ENCODE measurements at places on chromosomes 16 and 17.

GRCh38 chr17:61510991-61511390 lies 58.8 kb downstream of the TBX4 start:
- no peak for DNase-seq

GRCh38 chr16:76946879-76947278 lies 244.1 kb upstream of the MON1B start:
- no peak for DNase-seq

DNA sequence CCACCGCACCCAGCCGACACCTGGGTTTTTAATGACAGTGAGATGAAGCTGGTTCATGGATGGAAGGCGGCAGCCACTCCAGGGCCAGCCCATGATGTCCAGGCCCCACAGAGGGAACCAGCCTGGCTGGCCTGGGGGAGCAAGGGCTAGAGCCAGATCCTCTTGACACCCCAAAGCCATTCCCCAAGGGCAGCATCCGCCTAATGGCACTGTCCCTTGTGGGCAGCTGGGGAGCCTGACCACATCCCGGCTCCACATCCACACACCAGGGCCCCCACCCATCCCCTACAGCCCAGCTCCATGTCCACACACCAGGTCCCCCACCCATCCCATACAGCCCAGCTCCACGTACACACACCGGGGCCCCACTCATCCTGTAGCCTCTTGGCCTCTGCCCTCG lies 53.3 kb upstream of the ACSF3 start:
- no peak for DNase-seq

GRCh38 chr16:87058728-87059250 lies 258.4 kb downstream of the C16orf95 start:
- no peak for DNase-seq

DNA sequence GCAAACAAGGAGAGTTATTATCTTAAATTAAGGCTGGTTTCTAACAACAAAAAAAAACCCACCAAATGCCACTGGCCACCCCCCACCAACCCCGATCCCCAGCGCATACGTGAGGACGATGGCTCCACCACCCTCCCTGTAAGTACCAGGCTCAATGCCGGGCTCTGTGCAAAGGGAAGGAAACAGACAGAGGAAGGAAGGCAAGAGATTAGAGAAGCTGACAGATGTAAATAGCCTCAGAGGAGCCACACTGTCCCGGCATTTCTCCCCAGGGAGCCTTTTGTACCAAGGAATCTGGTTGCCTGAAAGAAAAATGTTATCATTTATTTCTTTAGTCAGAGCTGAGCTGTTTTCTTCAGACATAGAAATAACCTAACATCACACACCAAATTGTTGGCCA lies 13.1 kb downstream of the SOST start:
- DNase-seq, result no peak

DNA sequence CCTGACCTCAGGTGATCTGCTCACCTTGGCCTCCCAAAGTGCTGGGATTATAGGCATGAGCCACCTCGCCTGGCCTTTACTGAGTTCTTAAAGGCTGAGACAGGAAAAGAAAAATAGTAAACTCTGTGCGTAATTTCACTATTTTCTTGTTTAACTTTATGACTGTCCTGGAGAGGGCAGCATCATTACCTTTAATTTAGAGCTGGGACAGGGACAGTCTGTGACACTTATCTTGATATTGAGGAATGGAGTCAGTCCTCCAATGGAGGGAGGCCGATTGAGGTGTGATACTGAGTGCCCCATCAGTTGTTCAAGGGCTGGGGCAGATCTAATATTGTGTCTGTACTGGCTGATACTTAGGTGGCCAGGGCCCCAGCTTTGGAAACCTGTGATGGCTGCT lies 21.5 kb upstream of the SPN start:
- no peak for DNase-seq

- no peak for DNase-seq
Measured at GRCh38 chr16:77213542-77214106, 14.4 kb downstream of the SYCE1L start.

- no peak for DNase-seq
Measured at GRCh38 chr16:30903002-30903401, 6.6 kb downstream of the CTF1 start.

- DNase-seq, result peak; percentile 21
Measured at GRCh38 chr17:18315562-18315922, 449 bp downstream of the SMCR8 start.

DNA sequence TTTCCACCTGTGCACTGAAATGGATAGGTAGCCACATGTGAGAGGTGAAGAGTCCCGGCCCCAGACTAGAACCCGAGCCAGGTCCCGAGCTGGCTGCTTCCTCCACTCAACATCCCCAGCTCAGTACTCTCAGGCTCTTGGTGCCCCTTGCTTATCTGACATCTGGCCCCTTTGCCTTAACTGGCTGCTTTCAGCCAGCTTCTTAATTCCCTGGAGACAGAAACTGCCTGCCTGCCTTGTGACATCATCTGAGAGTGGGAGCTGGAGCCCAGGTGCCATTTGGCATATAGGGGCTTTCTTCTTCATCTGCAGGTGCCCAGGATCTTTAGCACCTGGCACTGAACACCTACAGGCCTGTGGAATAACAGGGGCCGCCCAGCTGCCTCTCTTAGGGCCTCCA lies 8.9 kb downstream of the CHAD start:
- DNase-seq, result no peak

GRCh38 chr17:72853440-72854415 lies 238.8 kb downstream of the SLC39A11 start:
- no peak for DNase-seq

GRCh38 chr17:41451154-41451728 lies 10.5 kb upstream of the KRT38 start:
- no peak for DNase-seq

- DNase-seq, result peak; percentile 48
Measured at GRCh38 chr17:59165933-59166342, 10.4 kb downstream of the PRR11 start.

- peak; percentile 75 for DNase-seq
Measured at GRCh38 chr17:5587438-5588032, 3.2 kb upstream of the NLRP1 start.

DNA sequence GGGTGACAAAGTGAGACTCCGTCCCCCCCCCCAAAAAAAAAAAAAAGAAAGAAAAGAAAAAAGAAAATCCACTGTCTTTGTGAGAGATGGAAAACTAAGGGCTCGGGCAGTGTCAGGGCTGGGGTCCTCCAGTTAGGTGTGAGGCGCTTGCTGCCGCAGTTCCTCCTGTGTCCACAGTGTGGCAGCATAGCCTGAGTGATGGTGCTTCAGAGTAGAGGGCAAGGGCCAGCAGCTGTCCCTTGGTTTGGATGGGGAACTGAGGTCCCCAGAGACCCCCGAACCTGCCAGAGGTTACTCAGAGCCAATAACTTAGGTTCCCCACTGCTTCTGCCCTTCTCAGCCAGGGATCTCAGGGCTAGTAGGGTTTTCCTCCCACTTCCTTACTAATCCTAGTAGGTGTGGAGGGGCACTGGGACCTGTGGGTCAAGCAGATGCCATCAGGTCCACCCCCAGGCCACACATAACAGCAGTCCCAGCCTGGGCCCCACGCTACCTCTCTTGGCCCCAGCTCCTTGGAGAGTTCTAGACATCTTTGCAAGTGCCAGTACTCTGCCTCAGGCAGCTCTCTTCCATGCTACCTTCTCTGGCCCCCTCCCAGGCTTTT lies 7.9 kb upstream of the LLGL1 start:
- DNase-seq, result peak; percentile 86

DNA sequence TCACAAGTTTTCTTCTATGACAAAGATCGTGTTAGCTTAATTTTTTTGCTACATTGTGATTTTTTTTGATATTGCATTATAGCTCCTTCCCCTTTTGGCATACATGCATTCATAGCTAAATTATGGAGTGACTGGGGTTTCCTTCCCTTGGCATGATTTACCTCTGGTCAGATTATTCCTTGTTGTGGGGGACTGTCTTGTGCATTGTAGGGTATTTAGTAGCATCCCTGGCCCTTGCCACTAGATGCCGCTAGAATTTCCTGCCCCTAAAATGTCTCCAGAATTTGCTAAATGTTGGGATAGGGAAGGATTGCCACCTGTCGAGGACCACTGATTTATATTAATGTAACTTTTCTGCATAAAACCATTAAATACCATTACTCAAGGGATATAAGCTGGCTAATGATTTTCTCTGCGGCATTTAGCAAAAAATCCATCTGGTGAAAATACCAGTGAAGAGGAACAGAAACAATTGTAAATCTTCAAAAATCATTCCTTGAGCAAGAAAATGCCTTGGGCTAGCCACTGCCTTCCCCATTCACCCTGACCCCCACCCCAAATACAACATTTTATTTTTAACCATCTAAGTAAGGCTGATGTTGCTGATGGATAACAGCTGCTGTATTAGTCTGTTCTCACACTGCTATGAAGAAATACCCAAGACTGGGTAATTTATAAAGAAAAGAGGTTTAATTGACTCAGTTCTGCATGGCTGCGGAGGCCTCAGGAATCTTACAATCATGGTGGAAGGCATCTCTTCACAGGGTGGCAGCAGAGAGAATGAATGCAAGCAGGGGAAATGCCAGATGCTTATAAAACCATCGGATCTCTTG lies 195.2 kb downstream of the MAP2K6 start:
- DNase-seq, result peak; percentile 21

GRCh38 chr17:40475234-40475908 lies 26.1 kb downstream of the TNS4 start:
- no peak for DNase-seq

DNA sequence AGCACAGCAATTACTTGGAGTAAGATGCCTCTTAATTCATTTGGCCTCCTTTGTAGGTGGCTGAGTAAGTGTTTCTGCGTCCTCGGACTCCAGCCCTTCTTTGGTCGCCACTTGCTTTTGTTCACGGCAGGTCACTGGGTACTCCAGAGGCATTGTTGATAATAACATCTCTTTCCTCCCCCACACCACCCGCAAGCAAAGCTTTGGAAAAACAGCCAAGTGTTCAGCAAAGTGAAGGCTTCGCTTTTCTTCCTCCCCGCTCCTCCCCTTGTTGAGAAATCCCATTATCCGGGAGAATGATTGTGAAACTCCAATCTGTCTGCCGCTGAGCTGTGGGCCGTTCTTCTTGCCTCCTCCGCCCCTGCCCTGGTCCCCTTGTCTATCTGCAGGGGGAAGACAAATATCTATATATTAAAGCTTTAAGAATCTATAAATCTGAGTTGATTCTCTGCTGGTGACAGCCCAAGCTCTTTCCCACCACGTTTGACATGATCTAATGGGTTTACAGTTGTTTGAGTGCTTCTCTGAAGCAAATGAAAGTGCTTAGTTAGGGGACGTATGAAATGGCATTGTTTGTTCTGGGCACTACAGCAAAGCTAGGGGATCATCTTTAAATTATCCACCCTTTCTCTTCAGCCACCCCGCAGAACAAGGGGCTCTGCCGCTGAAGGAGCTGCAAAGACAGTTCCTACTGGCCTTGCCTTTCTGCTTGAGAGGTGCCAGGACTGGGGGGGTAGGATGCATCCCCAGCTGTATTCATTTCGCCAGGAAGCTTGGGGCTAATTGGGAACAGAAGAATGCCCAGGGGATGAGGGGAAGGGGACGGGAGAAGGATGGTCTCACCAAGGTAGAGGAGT lies 167.1 kb downstream of the CCDC182 start:
- no peak for DNase-seq

- DNase-seq, result no peak
Measured at GRCh38 chr17:5203908-5204294, 12.2 kb upstream of the ZNF594 start.

DNA sequence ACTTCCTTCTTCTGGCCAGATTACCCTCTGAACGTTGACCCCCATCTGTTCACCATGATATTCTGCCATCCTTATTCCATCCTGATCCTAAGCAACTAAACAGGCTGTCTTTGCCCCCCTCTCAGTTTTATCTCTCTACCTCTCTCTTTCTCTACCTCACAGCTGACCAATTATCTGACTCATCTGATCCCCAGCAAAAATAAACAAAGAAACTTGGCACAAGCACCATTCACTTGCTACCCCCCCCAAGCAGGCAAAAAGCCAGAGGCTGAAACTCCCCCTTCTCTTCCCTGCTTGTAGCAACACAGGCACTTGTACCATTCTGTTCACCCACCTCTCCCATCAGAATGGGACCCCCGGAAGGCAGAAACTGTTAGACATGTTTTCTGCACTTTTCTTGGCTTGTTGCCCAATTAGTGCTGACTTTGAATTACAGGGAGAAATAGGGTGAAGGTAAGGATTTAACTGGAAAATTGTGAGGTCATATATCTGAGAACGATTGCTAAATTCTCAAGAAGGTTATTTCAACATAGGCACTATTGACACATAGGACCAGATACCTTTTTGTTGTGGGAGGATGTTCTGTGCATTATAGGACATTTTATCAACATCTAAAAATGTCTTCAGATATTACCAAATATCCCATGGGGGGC lies 163.2 kb downstream of the TOX3 start:
- no peak for DNase-seq

GRCh38 chr17:35766903-35767510 lies 6.3 kb downstream of the C17orf50 start:
- peak; percentile 58 for DNase-seq

- DNase-seq, result no peak
Measured at GRCh38 chr17:15076991-15077663, 188.0 kb downstream of the PMP22 start.

DNA sequence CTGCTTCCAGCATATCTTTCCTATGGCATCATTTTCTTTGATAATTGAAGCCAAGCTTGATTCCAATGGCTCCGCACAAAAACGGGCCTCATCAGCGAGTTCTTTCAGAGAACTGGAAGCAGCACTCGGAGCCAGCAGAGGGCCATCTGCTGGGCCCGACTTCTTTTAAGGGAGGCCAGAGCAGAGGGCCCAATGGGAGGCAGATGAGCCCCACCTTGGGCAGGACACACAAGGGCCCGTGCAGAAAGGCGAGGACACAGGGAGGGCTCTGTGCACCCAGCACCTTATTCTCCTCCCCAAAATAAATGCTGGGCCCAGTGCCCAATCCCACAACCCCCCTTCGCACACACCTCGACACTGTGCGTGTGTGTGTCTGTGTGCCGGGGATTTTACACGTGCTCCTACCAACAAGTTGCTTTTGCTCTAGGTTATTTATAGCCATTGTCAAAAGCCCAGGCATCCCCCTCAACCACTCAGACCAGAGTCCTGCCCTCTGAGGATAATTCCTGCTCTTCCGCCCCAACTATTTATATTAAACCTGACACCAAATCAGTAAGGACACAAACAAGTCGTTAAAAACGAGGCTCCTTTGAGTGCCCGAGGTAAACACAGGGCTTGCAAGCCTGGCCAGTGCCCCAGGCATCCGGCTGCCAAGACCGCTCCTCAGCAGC lies 6.8 kb downstream of the AXIN2 start:
- no peak for DNase-seq

GRCh38 chr16:14345512-14346115 lies 274.5 kb downstream of the MRTFB start:
- no peak for DNase-seq

GRCh38 chr17:56152874-56153602 lies at the start of gene ANKFN1:
TSS of gene ANKFN1 (plus strand) at chr17:56153475. CDS start at chr17:56212668, 59,193 bp downstream.
- DNase-seq, result no peak

DNA sequence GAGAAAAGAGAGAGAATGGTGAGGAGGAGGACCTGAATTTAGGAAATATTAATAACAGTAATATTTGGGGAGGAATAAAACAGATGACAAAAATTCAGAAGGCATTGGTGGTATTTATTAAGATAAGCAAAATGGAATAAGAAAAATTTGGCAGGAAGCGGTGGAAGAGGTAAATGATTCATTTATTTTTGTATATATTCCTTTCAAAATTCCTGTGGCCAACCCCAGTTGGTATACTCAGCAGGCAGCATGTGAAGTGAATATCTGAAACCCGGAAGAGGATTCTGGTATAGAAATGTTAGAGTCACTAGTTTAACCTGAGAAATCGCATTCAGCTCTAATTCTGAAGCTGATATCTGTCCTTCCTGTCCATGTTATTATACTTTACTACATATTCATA lies 792.0 kb downstream of the KCNJ2 start:
- no peak for DNase-seq

Measured in germinal center (tissue), 1 donor.